ENCODE measurements at places on chromosomes 2 and 18.

DNA sequence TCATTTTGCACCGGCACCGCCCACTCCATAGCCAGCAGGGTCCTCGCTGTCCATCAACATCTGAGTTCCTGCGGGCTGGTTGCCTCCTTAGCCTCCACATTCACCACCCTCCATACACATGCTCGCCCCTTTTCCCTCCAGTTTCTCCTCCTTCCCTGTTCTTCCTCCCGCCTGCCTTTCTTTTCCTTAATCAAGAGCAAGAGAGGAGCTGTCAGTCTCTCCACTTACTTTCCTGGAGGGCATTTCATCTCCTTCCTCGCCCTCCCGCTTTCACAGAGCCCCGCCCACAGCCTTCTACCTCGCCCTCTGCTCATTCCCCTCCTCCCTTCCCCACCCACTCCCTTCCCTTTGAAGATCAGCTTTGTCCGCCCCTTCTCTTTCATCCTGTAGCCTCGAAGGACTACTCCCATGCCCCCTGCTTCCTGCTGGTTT is 13.8 kb upstream of the ZBTB7C start:
- no peak for DNase-seq

DNA sequence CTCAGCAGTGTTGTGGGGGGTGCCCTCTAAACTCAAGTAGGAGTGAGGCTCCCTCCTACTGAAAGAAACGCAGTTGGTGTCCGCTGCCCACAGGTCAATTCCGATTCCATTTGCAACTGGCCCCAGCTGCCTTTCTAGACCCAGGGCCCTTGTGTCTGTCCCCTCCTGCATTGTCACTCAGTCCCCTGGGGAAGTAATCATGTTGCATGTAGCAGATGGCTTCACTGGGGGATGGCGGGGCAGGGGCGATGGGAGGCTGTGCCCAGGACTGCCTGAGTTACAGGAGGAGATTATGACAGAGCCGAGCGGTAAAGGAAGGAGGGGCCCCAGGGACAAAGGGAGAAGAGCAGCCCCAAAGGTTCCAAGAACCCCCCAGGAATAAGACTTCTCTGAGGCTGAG is 62.5 kb upstream of the SH3RF3 start:
- no peak for DNase-seq

GRCh38 chr2:143139835-143140393 is 10.7 kb downstream of the ARHGAP15 start:
- DNase-seq: no peak

DNA sequence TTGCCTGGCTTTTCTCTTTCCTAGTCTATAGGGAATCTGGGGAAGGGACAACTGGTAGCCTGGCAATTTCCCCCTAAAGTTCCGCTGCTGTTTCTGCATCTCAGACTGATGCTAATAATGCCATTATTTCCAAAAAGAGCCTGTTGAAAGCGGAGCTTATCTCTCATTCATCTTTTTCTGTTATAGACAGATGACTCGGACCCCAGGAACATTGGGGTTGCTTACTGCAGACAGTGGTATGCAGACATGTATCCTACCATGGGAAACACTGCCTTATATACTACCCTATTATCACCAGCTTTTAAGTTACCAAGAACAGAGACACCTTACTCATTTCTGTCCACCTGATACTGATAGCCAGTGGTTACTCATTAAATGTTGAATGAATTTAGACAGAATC is 15.3 kb downstream of the ETAA1 start:
- no peak for DNase-seq

Measured in urothelium cell line (cell line).